Right lung (tissue), 10 donors: ENCODE measurements at places on chromosomes 11 and 22.

DNA sequence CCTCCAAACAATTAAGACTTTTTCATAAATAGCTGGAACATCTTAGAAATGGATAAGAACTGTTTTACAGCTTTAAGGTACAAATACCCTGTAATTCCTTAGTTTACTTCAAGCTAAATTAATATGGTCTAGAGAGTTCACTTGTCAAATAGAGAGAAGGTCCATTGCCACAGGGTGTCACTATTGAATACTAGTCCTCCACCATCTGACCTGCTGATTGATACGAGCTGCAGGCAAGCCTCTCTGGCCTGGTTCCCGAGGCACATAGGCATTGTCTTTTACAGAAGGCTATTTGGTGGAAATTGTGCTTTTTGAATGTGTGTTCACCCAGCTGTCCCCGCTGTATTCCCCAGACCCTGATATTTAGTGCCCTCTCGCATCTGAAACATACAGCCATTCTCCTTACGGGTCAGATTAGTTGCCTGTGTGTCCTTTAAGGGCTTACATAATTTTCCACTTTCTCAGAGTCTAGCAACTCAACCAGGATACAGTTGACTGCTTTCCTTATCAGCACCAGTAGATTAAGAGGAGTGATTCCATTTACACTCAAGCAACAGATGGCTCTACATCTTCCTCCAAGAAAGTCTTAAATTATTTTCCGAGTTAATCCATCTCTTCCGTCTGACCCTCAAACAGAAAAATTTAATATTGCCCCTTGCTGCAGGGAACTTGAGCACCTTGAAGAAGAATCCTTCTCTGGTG, 788.8 kb upstream of the FAT3 start:
- no peak for DNase-seq

- DNase-seq, result peak; percentile 30
Measured at GRCh38 chr11:70281156-70281609, 10.7 kb downstream of the PPFIA1 start.

DNA sequence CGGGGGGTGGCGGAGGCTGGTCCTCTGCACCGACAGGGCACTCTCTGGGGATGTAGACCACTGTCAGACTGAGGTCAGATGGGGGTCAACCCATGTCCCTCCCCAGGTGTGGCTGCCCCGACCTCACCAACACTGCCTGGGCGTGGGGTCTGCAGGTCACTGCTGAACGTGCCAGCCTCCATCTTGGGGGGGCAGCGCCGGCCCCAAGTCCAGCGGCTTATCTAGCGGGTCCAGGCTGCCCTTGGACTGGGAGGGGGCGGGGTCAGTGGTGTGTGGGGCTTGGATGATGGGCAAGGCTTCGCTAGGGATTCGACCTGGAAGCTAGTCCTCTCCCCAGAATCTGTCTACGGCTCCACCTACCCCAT, 178.2 kb downstream of the IGLL1 start:
- no peak for DNase-seq

GRCh38 chr11:60851327-60852104, 4.2 kb downstream of the PTGDR2 start:
- DNase-seq, result no peak

DNA sequence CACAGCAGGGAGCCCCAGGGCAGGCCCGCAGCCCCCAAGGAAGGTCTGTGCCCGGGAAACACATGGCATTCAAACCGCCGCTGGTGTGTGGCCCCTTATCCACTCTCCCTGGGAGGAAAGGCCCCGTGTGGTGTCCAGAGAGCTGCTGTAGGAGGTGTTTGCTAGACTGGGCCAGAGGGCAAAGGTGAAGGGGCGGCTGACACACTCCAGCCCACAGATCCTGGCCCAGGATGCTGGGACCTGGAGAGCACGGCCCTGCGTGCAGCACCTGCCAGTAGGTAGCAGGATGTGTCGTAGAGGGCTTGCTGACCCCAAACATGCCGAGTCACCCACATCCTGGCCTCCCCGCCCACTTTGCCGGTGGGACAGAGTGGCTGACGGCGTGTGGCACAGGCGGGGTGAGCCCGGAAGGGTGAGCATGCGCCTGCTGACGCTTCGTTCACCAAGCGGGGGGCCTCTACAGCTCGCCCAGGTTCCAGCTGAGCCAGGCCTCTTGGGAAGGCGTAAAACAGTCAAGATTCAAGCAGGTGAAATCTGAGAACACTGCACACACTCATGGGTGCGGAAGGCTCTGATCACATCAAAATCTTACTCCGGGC, 11.0 kb downstream of the OSBPL5 start:
- DNase-seq, result peak; percentile 46

DNA sequence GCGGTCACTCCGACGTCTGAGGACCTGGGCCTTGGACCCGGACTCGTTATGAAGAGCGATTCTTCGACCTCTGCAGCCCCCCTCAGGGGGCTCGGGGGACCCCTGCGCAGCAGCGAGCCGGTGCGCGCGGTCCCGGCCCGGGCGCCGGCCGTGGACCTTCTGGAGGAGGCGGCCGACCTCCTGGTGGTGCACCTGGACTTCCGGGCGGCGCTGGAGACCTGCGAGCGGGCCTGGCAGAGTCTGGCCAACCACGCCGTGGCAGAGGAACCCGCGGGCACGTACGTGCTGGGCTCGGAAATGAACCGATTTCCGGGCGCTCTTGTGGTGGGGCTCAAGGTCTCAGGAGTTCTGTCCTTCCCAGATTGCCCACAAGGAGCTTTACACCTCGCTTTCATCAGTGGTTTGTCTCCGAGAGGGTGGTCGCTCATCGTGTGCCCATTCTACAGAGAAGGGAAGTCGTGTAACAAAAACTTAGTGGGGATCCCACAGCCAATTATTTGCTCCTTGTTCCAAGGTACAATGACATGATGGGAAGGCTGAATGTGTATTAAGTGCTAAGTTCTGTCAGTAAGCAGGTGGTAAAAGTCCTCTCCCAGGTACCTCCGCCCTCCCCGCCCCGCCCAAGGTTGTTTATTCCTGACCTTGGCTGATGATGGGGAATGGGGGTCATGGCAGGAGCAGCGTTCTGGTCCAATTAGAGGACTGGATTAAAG, 695 bp downstream of the PEX26 start:
- DNase-seq, result no peak
